ENCODE measurements at places on chromosomes 5 and 9.

- no peak for DNase-seq
These were observed 164.8 kb upstream of the OTULINL start for GRCh38 chr5:14416621-14417275.

DNA sequence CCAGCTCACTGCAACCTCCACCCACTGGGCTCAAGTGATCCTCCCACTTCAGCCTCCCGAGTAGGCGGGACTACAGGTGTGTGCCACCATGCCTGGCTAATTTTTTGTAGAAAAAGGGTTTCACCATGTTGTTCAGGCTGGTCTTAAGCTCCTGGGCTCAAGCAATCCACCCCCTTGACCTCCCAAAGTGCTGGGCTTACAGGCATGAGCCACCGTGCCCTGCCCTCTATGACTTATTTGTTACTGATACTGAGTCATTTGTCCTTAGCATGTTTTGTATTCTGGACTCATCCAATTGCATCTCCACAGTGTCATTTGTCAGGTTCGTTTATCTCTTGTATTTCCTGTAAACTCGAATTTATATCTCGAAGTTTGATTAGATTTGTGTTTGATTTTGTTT is 2.7 kb upstream of the ITK start:
- DNase-seq = no peak

GRCh38 chr9:3999706-4000105 is 300.2 kb downstream of the GLIS3 start:
- DNase-seq = no peak

DNA sequence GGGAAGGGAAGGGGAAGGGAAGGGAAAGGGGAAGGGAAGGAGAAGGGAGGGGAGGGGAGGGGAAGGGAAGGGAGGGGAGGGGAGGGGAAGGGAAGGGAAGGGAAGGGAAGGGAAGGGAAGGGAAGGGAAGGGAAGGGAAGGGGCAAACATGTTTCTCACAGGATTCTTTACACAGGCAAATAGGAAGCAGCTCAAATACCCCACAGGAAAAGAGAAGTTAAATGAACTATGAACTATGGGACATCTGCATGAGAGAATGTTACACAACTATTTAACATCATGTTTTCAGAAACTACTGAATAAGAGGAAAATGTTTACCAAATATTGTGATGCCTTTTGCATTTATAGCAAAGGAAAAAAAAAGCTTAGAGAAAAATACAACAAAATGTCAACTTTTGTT is 125.4 kb upstream of the SLC30A5 start:
- no peak for DNase-seq

DNA sequence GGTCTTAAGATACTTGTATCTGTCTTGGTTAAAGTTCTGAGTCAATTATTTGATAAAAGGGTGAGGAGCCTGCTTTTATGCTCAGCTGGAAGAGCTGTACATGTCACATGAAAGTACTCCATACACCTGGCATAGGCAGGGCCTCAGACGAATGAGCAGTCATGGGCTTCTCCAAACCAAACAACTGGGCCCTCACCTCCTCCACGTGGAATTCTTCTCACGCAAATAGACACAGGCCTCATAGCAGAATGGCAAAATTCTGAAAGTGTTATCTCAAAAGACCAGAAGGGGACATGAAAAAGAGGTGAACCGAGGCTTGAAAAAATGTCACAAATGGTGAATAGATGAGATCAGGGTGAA is 48.6 kb downstream of the FAM240B start:
- DNase-seq = no peak

- DNase-seq = no peak
These were observed 155.0 kb downstream of the PRELID2 start for GRCh38 chr5:145680169-145680568.
